HCEC 1CT (cell line): ENCODE measurements at places on chromosomes 4 and X.

GRCh38 chr4:2887343-2887742 lies 43.7 kb downstream of the ADD1 start:
- DNase-seq, result no peak

GRCh38 chr4:139956507-139957017 lies 197.4 kb downstream of the MAML3 start:
- no peak for DNase-seq

DNA sequence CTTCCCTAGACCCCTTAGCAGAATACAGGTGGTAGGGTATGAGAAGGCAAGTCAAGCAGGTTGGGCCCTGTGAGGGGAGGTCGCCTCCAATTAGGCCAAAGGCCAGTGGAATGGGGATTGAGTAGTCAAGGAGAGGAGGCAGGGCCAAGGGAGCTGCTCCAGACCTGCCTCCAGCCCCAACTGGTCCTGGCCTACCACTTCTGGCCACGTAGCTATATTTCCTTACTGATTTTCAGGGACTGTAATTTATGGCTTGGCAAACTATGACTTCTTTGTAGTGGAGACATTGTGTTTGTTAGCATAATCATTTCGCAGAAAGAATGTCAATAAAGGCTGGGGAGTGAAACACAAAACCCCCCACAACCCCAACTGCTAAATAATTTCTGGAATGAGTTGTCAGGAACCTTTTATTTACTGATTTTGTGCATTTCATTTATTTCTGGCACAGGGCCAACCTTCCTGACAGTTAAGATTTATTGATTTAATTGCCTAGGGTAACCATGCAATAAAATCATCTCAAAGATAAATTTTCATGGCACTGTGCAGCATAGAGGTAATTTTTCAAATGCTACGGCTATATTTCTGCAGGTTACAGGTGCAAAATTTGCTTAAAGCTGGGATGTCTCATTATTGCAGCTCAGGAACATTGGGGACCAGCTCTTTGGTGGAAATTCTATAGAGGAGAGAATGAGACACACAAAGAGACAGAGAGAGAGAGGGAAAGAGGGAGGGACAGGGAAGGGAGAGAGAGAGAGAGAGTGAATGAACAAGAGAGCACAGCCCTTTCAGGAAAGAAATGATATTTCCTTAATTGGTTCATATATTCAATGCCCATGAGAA lies 494.9 kb downstream of the IDS start:
- no peak for DNase-seq

GRCh38 chrX:103797691-103798090 lies 21.1 kb downstream of the PLP1 start:
- DNase-seq, result no peak

DNA sequence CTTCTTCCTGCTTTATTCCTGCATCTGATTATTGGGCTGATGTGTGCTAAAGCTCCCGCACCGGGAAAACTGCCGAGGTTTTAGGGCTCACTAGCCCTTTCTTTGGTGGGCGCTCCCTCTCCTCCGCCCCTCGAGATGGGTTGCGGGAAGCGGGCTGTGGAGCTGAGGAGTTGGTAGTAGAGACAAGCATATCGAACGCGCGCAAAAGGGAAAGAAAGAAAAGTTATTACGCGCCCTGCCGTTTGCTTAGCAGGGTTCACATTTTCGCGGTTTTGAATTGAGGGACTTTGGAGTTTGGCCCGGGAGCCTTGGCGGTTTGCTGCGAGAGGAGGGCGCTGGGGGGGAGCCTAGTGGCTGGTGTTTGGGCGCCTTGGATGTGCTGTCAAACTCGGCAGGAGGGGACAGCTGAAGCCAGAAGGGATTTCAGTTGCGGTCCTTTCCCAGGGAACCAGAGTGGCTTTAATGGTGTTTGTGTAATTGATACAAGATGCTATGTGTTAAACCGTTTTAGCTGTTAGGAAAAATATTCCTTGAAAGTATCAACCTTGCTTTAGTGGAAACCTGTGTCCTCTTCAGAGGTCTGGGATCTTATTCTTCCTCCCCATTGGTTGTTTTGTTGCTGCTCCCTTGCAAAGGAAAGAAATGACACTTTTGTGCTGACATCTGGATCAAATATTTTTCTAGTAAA lies 1.1 kb downstream of the GAB1 start:
- DNase-seq, result peak; percentile 30

- peak; percentile 3 for DNase-seq
These were observed 53.2 kb upstream of the SPANXB1 start for GRCh38 chrX:140949233-140949632.

DNA sequence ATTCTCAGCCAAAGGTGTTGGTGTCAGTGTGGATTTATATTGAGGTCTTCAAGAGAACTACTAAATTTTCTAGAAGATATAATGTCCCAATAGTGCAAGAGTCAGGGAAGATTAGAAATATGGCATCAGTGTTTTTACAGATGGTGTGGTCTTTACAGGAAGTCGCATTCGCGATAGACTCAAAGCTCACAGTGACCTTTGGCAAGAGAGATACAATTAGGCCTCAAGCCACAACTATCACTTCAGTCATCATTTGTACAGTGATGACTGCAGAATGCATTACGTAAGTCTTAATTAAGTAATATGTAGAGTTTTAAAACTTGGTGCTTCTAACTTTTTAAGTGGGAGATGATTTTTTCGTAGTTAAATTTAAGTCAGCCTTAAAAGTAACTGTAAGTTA lies 237.2 kb upstream of the FSTL5 start:
- no peak for DNase-seq

GRCh38 chr4:189232274-189232673 lies 708.4 kb upstream of the FRG1 start:
- no peak for DNase-seq
